CD4-positive, CD25-positive, alpha-beta regulatory T cell (primary cell): ENCODE measurements at places on chromosomes 2 and 18.

- no peak for DNase-seq
These were observed 285.3 kb upstream of the ZSWIM2 start for GRCh38 chr2:187134306-187134705.

GRCh38 chr2:37563375-37564015 lies 107.9 kb downstream of the CDC42EP3 start:
- no peak for DNase-seq

- DNase-seq, result no peak
These were observed 21.2 kb downstream of the TRIB2 start for GRCh38 chr2:12737738-12738485.

- DNase-seq, result no peak
These were observed 117.5 kb upstream of the TMEM18 start for GRCh38 chr2:794554-795241.

- no peak for DNase-seq
These were observed 195.6 kb upstream of the POU3F3 start for GRCh38 chr2:104658144-104658835.
